ENCODE measurements at places on chromosomes 7 and 10.

- no peak for DNase-seq
Measured at GRCh38 chr7:143503261-143503660, 25.6 kb downstream of the TAS2R41 start.

- no peak for DNase-seq
Measured at GRCh38 chr10:76055963-76056362, 624.5 kb downstream of the LRMDA start.

DNA sequence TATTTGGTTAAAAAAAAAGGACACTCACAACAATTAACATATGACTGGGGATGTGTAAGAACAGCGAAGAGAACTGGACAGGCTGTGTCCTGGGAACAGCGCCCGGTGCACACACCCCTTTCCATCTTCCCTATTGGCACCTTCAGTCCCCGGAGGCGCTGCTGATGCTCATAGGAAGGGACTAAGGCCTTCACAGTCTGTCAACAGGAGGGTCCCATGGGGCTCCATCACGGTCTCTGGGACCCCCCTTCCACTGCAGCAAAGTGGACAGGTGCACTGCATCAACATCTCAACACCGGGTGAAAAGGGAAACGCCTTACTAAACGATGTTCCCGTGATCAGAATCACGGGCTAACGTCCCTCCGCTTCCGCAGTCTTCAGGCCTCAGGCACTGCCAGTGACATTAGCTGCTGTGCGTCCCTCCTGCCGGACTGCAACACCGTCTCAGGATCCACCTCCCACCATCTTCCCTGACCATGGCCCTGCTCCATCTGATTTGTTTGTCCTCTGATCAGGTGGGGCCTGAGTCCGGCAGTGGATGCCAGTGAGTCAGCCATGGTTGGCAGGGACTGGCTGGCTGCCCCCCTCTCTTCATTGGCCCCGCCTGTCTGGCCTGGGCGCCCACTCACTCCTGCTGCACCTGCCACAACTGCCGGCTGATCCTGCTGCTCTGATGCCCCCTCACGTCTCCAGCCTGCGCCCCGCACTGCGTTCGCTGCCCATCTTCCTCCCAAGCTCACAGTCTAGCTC, 614.7 kb downstream of the DNAJB6 start:
- no peak for DNase-seq

DNA sequence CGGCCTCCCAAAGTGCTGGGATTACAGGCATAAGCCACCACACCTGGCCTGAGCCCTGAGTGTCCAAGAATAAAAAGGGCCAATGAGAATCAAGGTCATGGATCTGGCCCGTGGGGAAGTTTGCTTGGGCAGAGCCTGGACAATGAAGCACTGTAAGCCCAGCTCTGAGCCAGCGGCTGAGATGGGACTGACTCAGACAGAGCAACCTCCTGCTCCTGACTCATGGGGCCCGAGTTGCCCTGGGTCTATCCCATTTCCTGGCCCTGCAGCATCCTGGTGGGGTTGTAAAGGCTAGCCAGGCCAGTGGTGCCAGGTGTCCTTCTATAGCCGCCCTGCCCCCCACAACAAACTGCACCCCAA, 5.2 kb upstream of the MYH16 start:
- peak; percentile 62 for DNase-seq

- peak; percentile 36 for DNase-seq
Measured at GRCh38 chr7:90312745-90313144, 8.4 kb downstream of the FAM237B start.

DNA sequence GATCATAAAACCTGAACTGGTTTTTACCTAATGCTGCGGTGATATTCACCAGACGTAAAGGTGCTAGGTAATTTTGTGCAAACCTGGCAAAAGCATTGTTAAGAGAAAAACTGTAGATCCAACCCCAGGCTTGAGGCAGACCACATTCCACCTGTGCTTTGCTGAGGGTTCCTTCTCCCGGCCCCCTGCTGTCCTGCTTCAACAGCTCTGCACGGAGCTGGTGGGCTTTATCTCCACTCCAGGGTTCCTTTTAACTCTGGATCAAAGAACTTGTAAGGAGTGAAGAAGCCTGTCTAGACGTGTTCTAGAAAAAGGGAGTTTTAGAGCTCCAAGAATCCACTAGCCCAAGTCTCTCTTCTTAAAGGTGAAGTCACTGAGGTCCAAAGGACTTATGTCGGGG, 87.5 kb upstream of the NMT2 start:
- DNase-seq = no peak

GRCh38 chr10:6239213-6239991, 36.7 kb downstream of the PFKFB3 start:
- peak; percentile 97 for DNase-seq

GRCh38 chr7:582081-582835, 62.6 kb upstream of the PDGFA start:
- no peak for DNase-seq

- no peak for DNase-seq
Measured at GRCh38 chr10:113061557-113061956, 111.5 kb downstream of the TCF7L2 start.

GRCh38 chr7:14542624-14543023, 359.9 kb downstream of the DGKB start:
- no peak for DNase-seq

GRCh38 chr7:150520145-150520544, 5.5 kb downstream of the GIMAP7 start:
- no peak for DNase-seq

- DNase-seq = peak; percentile 31
Measured at GRCh38 chr10:17768496-17768895, 16.5 kb downstream of the TMEM236 start.

- DNase-seq = peak; percentile 66
Measured at GRCh38 chr7:21253740-21254687, 173.9 kb upstream of the SP4 start.

GRCh38 chr7:94364816-94365215, 29.9 kb upstream of the COL1A2 start:
- no peak for DNase-seq

DNA sequence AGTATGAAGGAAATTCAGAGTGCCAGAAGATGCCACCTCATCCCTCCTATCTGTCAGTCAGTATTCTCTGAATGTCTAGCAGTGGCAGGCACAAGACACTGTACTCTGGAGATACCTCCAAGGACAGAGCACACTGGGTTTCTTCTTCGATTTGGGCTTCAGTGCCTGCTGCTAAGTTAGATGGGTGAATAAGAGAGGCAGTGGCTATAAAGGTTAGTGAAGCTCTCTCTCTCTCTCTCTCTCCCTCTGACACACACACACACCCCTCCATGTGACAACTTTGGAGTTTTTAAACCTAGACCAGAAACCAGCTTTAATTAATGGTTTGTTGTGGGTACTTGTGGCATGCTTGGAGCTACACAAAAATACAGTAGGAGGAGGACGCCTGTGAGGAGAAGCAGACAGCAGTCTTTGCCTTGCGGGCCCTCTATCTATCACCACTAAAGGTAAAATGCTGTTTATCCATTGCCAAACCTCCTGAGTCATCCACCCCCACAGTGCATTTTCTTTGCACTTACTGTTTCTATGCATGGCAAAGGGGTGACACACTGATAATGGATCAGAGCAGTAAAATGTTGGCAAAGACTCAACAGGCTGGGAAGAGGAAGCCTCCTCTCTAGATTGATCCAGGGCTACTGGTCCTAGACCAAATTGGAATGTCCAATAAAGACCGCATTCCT, 102.5 kb downstream of the TRIL start:
- DNase-seq = peak; percentile 66

- no peak for DNase-seq
Measured at GRCh38 chr10:17058093-17058492, 71.5 kb downstream of the CUBN start.

DNA sequence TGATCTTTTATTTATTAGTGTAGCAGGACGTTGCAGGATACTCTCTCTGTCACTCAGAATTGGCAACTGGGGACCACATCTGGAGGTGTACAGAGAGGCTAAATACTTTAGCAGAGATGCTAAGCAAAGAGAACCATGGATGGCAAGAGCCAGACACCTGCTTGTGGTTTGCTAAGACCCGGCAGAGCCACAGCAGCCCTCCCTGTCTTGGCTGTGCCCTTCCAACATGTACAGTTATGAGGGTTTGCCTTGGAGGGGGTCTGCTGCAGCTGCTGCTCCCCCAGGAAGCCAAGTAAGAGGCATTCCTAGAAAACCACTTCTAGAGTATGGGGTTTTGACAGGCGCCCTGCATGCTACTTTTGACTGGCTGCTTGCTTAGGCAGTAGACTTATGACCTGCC, 5.1 kb downstream of the NPVF start:
- DNase-seq = no peak

GRCh38 chr7:89283302-89283701, 487.8 kb upstream of the TEX47 start:
- no peak for DNase-seq

DNA sequence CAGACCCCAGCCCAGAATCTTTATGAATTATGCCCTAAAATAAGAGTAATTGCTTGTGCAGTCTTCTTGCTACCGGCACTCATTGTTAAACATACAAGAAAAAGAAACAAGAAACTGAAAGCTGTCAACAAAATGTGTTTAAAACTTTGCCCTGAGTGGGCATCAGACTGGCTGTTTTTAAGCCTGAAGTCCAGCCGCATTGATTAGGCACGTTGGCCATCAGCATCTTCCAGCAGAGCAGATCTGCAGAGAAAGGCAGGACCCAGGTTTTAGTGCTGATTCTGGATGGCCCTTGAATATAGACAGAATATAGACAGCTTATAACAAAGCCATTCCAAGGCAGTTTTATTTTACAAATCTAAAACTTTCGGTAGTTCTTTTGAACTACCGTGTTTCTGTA, 102.8 kb downstream of the POLL start:
- no peak for DNase-seq

- DNase-seq = no peak
Measured at GRCh38 chr7:91875851-91876250, 4.7 kb downstream of the MTERF1 start.

DNA sequence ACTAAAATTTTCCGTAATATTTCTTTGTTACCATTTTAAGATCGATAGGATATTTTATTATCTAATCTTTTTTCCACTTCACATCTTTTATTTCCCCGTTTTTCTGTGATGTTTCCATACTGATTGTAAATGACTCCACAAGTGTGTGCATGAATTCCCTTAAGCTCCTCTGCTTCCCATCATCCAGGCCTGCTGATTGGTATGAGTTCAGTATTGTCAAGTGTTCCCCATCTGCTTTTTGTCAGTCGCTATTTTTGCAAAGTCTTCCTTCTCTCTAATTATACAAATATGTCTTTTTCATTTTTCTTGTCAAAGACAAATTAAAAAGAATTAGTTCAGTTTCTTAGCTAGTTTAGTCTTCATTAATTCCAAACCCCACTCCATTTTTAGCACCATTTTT, 184.7 kb downstream of the EXOC4 start:
- DNase-seq = peak; percentile 10

GRCh38 chr10:3757250-3757637, 27.8 kb downstream of the KLF6 start:
- no peak for DNase-seq

DNA sequence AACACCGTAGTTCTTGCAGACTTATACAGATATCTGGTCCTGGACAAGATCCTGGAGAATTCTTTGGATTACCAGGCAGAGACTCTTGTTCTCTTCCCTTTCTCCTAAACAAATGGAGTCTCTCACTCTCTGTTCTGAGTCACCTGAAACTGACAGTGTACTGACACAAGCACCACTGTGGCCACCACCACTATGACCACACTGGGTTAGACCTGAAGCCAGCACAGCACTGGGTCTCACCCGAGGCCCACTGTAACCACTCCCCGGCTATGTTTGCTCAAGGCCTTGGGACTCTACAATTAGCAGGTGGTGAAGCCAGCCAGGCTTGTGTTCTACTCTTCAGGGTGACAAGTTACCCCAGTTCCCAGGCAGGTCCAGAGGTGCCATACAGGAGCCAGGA, 22.8 kb downstream of the SLC39A12 start:
- DNase-seq = no peak

- DNase-seq = peak; percentile 38
Measured at GRCh38 chr10:69056129-69056528, 31.8 kb upstream of the SRGN start.

DNA sequence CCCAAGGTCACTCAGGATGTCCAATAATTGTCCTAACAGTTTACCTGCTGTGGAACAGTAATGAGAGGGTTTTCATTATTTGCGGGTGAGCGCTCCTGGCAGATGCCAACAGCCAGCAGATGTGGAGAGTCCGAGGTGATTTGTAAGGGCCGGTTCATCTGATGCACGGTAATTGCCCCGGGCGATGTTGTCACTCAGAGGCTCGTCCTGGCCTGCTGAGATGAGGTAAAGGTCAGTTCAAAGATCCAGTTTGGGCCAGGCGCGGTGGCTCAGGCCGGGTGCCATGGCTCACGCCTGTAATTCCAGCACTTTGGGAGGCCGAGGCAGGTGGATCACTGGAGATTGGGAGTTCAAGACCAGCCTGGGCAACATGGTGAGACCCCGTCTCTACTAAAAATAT, 16.9 kb downstream of the LHPP start:
- DNase-seq = no peak

GRCh38 chr10:52249850-52250395, 64.2 kb upstream of the DKK1 start:
- DNase-seq = no peak

DNA sequence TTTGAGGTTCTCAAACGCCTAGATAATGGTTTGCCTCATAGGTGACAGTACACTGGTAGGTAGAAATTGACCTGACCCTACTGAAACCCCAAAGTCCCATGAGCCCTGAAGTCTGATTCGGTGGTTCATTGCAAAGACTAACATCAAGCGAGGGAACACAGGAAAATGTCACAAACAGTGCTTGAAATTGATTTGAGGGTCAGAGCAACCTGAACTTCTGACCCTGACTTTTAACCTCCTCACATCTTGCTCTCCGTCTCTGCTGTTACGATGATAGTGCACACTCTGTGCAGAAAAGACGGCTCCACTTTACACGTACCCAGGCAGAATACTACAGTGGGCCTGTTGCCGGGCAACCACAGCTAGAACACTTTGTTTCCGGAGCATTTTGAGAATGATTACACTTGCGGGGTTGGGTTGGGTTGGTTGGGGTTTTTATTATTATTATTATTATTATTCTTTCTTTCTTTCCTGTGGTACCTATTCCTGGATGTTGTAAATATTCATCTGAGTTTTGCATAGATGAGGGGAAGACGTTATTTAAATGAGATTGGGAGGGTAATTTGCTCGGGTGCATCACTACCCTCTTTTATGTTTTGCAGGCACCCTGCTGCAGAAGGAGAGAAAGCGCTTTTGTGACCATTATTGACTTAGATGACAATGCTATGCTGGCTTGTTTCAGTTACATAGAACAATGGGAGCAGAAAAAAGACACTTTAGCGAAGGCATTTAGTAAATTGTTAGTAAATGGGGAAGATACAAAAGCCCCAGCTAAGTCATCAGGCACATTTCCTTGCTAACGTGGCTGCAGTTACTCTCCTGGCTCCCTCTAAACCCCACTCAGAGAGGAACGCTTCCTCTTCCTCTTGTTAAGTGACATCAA, 438.1 kb upstream of the NRP1 start:
- no peak for DNase-seq

DNA sequence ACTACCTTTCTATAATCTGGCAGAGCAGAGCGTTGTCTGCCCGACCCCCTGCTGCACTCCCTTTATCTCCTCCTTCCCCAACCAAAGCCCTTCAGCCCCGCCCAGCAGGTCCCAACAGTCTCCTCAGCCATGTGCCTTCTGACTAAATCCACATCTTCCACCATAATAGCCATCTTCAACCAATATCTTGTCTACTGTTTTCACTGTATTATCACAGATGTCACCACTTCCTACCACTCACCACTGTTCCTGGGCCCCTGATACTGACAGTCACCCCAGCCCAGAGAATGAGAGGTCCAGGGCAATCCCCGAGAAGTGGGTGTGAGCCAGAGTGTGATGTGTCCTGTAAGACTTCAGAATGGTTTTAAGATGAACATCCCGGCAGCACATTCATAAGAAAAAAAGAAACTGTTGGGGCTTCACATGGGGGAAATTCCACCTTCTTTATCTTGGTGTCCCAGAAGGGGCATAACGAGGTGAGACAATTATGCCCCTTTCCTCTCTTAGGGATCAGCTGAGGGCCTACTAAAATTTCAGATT, 25.3 kb downstream of the CCDC6 start:
- DNase-seq = no peak

Measured in cardiac fibroblast (primary cell).